Stimulated activated CD4-positive, alpha-beta T cell treated with anti-CD3 and anti-CD28 coated beads, Interleukin-15, amount 100 ng/mL, for 48 hours (primary cell): ENCODE measurements at places on chromosomes 11 and 22.

GRCh38 chr11:60927600-60927999, 3.3 kb downstream of the TMEM132A start:
- DNase-seq: no peak

- DNase-seq: no peak
Observed at GRCh38 chr22:42959576-42960509, 55.1 kb downstream of the PACSIN2 start.

DNA sequence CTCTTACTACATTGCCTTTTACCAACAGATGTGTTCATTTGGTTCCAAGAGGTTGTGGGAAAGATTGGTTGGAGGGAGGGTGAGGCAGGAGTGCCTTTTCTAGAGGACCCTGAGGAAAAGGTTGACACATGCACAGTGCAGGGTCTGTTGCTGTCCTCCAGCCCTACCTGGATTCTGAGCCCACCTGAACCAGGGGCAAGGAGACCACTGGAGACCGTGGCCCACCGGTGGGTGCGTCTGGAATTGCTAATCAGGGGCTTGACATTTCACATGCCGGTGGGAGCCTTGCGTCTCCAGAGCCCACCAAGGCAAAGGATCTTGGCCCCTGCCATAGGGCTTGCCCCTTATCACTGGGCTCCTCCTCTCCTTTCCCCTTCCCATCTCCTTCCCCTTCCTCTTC, 80.4 kb upstream of the ZBED5 start:
- DNase-seq: no peak

DNA sequence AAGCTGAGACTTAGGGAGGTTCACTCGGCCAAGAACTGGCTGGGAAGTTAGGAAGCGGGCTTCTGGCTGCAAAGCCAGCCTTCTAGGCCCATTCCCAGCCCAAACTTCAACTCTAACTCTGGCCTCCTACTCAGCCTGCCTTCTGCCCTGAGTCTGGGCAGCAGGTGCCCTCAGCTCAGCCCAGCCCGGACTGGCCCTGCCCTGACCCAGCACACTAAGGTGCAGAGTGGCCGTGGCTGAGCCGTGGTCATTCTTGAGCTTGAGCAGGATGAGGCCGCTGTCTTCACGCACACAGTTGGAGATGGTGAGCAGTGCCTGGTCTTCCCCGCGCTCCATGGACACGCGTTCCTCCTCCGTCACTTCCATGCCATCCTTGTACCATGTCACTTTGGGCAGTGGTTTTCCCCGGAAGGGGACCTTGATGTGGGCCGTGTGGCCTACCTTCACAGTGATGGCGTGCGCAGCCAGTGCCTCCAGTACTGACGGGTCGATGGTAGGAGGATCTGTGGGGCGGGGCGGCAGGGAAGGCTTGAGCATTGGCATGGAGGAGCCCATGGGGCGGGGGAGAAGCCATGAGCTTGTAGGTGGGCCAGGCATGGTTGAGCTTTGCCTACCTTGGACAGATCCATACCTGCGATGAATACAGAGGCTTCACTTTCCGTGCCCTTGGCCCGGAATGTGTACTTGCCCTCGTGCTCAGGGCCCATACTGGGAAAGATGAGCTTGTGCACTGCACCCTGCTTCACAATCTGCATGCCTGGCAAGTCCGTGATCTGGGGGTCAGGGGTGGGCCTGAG, 12.1 kb downstream of the IGSF22 start:
- DNase-seq: no peak

DNA sequence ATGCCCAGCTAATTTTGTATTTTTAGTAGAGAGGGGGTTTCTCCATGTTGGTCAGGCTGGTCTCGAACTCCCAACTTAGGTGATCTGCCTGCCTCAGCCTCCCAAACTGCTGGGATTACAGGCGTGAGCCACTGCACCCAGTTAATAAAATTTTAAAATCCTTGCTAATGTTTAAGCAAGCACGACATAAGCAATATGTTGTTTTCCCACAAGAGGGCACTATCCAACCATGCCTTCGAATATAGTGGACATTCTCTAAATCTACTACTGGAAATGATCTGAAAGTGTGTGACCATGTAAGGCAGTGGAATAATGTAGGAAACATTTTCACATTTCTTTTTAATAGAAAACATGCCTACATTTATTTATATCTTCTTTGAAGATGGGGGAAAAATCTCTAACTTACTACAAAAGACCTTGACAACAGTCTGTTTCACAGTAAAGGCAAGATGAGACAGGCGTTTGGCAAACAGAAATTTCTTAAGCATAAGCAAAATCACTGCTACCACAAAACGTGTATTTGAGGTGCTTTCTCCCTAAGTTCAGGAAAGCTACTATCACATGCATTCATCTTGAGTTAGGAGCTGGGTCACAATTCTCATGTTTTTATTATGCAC, 38.2 kb downstream of the PITPNB start:
- DNase-seq: no peak

DNA sequence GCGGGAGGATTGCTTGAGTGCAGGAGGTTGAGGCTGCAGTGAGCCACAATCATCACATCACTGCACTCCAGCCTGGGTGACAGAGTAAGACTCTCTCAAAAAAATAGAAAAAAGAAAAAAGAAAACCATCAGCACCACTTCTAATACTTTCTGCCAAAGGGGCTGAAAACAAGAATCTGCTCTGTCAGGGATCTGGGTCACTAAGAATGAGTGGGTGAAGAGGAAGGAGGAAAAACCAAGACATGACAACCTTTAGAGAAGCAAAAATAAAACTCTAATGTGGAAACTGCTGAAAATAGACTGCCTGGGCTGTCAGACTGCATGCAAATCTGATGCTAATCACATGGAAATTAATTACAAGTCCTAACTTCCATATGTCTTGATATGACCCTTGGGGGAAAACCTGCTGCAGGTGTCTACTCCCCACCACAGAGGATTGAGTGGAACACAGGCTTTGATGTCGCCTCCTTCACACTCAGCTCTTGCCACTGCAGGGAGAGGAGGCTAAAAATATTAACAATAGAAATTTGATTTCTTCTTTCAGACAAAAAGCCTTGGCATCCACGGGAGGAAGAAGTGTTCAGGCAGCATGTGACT, 62.5 kb upstream of the CRTAM start:
- no peak for DNase-seq

DNA sequence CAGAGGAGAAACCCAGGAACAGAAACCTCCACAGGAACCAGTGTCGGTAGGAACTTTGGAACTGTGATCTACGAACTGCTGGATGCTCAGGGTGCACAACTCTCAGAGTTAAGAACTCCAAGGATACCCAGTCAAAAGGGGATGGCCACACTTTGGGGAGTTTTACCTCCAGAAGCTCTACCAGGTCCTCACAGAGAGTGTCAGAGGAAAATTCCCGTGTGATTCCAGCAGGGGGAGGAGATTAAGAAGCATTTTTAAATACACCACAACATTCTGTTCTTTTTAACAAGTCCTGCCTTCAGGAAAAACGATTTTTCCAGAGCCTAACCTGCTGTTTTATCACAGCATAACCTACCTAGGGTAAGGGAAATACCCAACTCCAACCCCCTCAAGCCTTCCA, 104.0 kb downstream of the SOX6 start:
- DNase-seq: no peak

DNA sequence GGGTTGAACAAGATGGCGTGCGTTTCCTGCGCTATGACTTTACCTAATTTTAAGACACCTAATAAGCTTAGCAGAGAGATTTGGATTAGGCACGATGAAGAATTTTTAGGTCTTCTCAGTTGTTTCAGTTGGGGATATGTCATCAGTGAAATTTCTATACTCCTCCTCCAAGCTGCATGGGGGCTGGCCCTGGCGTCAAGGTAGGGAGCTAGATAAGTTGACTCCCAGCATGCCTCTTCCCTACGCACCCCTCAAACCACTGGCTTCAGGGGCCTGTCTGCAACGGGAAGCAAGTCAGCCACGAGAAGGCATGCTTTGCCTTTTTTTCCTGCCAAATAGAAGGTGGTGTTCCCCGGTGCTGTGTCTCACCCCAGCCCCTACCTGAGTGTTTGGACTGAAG, 13.3 kb downstream of the DGAT2 start:
- no peak for DNase-seq

GRCh38 chr22:20553947-20554741, 46.7 kb downstream of the MED15 start:
- no peak for DNase-seq

- no peak for DNase-seq
Observed at GRCh38 chr11:64261556-64262080, 10.3 kb downstream of the PLCB3 start.

DNA sequence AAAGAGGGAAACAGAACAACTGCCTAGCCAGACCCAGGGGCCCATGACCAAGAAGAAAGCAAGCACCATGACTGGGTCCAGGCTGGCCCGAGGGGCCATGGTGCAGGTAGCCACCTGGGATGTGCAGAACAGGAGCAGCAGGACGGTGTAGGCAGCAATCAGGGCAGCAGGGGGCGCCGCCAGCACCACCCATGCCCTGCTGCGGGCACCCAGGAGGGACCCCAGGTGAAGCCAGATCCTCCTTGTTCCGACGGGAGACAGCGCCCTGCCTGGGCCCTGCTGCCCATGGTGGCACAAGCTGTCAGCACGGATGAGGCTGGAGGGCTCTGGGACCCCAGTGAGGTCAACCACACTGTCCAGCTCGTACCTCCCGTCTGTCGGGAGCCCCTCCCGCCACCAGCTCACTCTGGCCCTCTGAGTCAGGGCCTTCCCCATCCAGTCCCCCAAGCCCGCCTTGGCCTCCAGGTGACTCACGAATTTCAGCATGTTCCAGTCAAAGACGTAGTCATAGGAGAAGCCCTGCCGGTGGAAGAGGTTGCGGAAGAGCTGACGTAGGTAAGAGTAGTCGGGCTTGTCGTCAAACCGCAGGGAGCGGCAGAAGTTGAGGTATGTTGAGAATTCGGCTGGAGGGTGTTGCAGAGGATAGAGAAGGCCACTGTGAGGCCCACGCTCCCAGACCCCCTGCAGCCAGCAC, 18.8 kb downstream of the CSNK1E start:
- no peak for DNase-seq

- DNase-seq: no peak
Observed at GRCh38 chr11:12159351-12160099, 49.1 kb downstream of the MICAL2 start.

GRCh38 chr11:47998733-47999359, 18.5 kb downstream of the PTPRJ start:
- DNase-seq: no peak

GRCh38 chr11:33402066-33402465, 144.9 kb downstream of the HIPK3 start:
- DNase-seq: no peak

GRCh38 chr11:74147199-74147929, 23.4 kb downstream of the C2CD3 start:
- no peak for DNase-seq

DNA sequence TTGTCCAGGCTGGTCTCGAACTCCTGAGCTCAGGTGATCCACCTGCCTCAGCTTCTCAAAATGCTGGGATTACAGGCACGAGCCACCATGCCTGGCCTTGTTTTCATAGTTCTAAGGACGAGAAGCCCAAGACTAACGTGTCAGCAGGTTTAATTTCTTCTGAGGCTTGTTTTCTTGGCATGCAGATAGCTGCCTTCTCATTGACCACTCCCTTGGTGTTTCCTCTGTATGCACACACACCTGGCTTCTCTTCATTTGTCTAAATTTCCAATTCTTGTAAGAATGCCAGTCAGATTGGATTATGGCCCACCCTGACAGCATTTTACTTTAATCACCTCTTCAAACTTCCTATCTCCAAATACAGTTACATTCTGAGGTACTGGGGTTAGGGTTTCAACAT, 72.5 kb upstream of the CTSC start:
- no peak for DNase-seq

- no peak for DNase-seq
Observed at GRCh38 chr22:23192133-23192532, 11.8 kb downstream of the BCR start.

DNA sequence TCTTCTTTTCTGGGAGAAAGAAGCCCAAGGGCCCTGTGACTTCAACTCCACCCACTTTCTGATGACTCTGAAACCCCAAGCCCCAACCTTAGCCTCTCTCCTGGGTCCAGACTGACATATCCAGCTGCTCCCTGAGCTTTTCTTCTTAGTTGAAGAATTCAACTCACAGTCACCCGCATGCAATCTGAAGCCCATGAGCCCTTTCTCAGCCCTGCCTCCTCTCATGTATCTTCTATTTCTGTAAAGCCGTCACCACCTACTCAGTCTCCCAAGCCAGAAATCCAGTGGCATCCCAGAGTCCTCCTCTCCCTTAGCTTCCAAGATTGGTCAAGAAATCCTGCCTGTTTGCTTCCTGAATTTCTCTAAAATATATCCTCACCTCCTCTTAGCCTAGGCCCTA, 7.1 kb upstream of the TMA7B start:
- no peak for DNase-seq

GRCh38 chr11:77009533-77010160, 24.6 kb upstream of the B3GNT6 start:
- no peak for DNase-seq

- DNase-seq: no peak
Observed at GRCh38 chr11:35155677-35156076, 16.7 kb downstream of the CD44 start.

DNA sequence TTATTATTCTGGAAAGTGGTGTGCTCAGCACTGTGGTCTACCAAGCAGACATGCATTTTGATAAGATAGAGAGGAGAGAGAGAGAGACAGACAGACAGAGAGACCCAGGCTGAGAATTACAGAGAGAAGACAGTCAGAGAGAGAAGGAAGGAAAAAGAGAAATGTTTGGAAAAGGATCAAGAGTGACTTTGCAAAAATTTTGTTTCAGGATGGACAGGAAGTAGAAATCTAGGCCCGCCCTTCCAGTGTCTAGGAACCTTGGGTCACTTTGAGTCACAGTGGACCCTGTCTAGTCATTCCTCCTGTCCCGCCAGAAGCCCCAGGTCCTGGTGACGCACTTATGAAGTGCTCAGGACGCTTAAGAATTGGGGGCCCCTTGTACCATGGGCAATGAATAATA, 166.7 kb downstream of the ST3GAL4 start:
- DNase-seq: no peak

DNA sequence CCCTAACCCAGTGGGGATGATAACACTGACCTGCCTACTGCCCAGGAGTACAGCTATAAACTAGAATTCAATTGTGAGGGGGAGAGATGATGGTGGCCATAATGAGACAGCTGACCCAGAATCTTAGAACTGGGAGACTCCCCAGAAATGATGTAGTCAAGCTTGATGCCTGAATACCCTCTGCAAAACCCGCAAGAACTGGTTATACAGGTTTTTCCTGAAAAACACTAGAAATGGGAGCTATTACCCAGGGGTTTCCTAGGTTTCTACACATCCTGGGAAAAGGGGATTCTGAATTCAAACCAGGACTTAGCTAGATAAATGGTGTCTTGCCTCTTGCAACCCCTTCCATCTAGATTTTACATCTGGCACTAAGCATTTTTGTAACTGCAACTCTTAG, 113.8 kb upstream of the NARS2 start:
- no peak for DNase-seq

- DNase-seq: no peak
Observed at GRCh38 chr11:73245461-73245860, 26.7 kb upstream of the P2RY6 start.

DNA sequence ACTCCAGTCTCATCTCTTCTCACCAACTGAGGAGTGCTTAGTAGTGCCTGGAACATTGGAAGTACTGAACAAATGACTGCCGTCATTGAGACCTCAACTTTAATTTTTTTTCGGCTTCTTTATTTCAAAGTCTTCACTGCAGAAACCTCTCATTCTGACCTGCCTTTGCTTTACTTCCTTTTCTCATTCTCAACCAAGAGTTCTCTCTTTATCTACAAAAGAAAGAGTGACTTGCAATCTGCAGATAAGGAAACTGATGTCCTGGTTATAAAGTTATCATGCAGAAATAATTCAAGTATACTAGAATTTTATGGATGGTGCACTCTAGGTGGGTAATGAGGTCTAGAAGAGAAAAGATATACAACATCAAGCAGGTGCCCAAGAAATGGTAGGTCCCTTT, 1.2 kb upstream of the EED start:
- no peak for DNase-seq
